Activated CD4-positive, alpha-beta memory T cell treated with anti-CD3 and anti-CD28 coated beads, Interleukin-2, amount 10 ng/mL, durations not matched to agents 7 days and 5 days (primary cell): ENCODE measurements at places on chromosomes 5 and 9.

GRCh38 chr5:58335518-58335917, 124.4 kb downstream of the PLK2 start:
- DNase-seq, result no peak

DNA sequence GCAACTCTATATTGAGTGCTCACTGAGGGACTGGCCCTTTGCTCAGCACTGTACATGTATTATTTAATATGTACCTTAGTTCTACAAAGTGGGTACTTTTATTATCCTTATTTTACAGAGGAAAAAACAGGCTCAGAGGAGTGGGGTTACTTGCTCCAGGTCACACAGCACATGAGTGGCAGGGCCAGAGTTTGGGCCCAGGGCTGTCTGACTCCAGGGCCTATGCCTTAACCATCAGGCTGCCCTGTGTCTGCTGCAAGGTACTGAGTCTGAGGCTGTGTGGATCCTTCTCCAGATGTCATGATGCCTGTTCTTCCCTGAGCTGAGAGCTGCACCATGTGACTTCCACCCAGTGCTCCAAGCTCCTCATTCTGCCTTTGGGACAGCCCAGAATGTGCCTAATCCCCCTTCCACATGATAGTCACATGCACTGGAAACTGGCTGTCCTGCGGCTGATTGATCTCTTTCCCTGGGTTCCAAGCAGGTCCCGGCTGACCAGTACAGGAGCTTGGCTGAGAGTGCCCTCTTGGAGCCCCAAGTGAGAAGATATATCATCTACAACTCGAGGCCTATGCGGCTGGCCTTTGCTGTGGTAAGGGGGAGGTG, 15.4 kb downstream of the TMEM268 start:
- DNase-seq, result no peak

GRCh38 chr5:59956130-59956783, 62.7 kb upstream of the PDE4D start:
- DNase-seq, result no peak

GRCh38 chr9:21801683-21802417, 586 bp upstream of the MTAP start:
- DNase-seq, result no peak

DNA sequence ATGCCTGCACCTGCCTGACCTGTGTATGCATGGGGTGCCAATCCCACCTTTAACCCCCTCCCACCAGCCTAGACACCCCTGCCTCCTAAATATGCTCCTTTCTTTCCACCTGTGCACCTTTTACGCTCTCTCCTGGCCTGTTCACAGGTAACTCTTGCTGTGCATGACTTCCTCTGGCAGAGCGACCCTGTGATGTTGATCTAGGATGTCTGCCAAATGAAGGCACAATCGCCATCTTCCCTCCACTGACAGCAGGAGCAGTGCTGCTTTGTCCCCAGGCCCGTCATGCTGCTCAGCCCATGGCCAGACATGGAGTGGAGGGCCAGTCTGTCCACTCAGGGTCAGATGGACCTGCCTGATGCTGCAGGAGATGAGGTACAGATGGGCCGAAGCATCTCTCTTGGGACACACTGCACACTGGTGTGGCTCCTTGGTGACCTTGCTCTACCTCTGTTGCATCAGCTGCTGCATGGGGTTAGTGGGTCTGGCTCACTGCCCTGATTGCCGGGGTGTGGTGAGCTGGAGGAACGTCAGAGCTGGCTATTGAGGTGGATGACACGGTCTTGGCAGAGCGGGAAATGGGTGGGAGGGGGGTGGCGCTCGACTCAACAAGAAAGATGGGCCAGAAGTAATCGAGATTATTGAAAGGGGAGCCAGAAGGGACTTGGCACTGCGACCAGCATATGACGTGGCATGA, 101.7 kb upstream of the PITX1 start:
- DNase-seq, result no peak

GRCh38 chr5:33937017-33937706, 976 bp downstream of the RXFP3 start:
- DNase-seq, result no peak

DNA sequence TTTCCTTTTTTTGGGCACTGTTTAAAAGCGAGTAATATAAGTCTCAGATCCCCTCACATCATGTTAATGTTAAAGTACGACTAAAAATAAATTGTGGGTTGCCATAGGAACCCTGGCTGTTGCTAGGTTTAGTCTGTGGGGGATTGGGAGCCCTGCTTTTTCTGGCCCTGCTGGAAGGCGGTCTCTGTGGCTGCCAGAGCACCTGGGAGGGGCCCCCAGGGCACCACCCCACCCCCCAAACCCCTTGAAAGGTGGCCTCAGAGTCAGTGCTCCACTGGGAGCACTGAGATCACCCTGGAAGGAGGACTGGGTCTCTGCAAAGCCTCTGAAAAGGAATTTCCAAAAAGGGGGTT, 66.2 kb upstream of the NEURL1B start:
- no peak for DNase-seq

DNA sequence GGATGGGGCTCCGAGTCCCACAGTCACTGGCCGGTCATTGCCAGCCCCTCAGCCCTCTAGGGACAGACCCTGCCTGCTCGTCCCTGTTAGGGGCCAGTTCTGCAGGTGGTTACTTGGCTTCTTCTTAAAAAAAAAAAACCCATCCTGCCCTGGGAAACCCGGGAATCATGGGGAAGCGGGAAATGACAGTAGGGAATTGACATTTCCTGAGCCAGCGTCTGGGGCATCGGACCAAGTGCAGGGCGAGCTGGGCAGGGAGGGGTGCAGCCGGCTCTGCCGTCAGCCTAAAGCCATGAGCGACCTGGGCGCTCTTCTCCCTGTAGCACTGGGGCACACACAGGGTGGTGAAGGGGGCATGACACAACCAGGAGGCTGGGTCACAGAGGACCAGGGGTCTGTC, 66.6 kb downstream of the RXRA start:
- DNase-seq, result no peak

DNA sequence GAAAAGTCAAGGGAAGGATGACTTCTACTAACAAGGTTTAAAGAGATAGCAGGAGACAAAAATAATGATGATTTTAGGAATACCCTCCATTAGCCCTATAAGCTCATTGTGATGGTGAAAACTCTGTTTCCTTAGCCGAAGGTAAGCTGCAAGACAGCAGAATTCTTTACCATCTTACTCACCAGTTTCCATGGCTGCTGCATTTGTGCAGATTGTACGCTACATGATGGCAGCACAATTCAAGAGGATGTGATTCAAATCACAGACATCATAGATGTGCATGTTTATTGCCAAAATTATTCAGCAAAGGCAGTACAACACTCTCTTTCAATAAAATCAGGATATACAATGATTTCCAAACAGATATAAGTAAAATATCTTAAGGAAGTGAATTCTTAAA, 175.6 kb downstream of the SPATA31D1 start:
- no peak for DNase-seq

DNA sequence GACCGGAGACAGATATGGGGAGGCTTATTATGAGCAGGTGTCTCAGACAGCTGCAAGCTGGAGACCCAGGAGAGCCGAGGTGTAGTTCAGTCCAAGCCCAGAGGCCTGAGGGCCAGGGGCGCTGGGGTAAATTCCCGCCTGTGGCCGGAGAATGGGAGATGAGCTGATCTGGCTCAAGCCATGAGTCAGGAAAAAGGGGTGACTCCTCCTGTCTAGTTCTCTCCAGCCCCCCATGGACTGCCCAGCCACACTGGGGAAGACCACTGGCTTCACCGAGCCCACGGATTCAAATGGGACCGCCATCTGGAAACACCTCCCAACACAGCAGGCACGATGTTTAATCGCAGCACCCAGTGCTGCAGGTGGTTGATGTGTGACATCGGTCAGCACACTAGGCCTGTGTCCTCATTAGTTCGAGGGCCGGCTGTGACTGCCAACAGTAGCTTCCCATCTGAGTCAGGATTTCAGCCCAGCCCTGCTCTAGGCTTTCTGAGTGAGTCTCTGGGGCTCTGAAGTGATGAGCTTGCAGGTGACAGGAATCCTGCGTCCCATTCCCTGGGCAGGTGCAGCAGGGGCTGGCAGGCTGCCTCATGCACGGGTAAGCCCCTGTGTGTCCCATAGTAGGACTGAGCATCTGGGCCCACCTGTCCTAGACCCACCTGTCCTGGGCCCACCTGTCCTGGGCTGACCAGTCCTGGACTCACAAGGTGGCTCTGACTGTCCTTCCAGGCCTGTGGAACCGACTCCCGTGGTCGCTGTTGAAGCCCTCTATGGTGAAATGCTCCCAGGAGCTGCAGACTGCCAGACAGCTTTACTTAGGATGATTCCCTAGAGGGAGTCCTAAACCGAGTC, 49.7 kb downstream of the AHRR start:
- peak; percentile 17 for DNase-seq

DNA sequence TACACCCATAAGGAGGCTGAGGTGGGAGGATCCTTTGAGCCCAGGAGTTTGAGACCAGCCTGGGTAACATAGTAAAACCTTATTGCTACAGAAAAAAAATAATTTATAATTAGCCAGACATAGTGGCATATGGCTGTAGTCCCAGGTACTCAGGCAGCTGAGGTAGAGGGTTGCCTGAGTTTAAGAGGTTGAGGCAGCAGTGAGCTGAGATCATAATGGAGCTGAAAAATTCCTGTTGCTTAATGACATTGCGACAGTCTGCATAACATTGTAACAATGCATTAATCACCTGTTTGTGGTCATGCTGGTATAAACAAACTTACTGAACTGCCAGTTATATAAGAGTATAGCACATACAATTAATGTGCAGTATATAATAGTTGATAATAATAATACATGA, 214.2 kb downstream of the TRIM32 start:
- no peak for DNase-seq

- no peak for DNase-seq
Measured at GRCh38 chr5:2001300-2001699, 118.6 kb upstream of the IRX4 start.

GRCh38 chr5:157477814-157478494, 17.9 kb downstream of the NIPAL4 start:
- DNase-seq, result no peak

- DNase-seq, result no peak
Measured at GRCh38 chr5:76811214-76811613, 7.6 kb upstream of the F2RL1 start.

DNA sequence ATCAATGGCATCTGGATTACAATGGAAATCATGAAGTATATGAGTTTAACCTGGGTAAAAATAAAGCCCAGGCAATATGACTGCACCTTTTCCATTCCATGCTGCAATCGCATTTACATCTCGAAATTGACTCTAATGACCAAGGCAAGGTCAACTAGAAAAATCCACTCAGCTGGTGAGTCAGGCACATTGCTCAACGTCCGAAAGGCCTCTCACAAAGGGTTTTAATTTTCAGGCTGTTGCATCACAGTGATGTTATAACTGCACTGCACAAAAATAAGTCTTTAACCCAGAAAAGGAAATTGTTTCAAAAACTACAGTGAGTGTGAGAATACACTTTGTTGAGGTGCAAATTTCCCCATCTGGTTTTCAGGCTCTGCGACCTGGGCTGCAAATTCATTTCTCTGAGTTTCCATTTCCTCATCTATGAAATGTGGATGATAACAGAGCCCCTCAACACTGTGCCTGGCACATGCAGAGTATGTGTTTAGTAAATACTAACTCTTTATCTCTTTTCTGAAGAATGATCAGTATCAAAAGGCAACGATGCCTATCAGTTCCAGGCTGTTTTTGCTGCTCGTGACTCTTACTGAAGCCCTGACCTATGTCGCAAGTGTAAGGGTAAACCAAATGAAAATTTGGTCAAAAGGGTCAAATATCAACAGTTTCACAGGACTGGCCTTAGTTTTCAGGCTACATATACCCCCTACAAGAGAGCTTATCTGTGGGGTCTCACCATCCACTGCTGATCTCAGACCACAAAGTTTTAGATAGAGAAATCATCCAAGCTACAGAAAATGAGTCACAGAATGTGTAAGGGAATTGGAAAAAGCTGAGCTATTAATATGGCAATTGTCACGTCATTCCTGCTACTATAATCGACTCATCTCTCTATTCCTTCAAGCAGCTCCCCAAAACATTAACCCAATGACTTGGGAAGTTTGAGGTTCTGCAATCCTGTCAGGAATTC, 4.1 kb downstream of the NFIL3 start:
- DNase-seq, result no peak

DNA sequence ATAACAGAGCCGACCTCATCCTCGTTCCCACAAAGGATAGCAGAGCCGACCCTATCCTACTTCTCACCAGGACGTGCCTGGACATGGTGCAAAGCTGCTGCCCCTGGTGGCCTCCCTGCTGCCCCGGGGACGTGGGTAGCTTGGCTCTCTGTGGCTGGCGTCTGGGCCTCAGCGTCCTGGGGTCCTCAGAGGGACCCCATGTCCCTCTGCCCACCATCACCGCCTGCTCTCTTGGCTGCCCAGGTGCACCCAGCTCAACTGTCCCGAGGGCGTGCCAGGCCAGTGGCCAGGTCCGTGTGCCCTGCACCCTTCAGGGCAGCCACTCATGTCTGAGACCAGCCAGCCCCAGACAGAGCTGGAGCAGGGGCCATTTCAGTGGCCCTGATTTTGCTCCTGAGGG, 8.5 kb downstream of the NKD2 start:
- no peak for DNase-seq

GRCh38 chr5:127919006-127919796, 164.4 kb upstream of the SLC12A2 start:
- no peak for DNase-seq

DNA sequence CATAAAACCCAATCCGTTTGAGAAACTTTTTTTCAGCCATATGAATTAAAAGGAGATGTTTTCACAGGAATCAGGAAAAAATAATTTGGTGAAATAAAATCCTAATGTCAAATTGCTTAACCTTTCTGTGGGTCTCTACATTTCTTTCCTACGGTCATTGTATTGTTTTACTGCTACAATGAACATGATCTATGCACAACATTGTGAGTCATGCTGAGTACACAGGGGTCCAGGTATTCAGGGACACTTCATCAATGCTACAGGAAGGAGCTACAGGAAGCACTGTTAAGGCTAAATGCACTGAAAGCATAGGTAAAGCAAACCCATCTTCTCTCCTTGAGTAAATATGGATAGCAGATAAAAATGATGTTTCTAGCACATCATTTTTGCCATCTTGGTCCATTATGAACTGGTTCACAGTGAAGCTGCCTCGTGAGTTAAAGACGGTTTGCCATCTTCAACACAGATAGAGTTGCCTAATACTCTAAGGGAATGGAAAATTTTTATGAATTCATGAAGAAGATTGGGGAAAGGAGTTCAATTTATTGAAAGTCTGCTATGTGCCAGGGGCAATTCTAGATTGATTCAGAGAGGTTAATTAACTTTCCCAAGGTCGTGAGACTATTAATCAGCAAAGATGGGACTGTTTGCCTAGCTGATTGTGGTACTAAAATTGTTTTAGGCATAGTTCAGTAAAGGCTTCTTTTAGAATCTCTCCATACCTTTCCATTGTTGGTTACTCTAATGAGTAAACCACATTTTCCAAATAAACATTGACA, 85.5 kb downstream of the DIRAS2 start:
- DNase-seq, result no peak

DNA sequence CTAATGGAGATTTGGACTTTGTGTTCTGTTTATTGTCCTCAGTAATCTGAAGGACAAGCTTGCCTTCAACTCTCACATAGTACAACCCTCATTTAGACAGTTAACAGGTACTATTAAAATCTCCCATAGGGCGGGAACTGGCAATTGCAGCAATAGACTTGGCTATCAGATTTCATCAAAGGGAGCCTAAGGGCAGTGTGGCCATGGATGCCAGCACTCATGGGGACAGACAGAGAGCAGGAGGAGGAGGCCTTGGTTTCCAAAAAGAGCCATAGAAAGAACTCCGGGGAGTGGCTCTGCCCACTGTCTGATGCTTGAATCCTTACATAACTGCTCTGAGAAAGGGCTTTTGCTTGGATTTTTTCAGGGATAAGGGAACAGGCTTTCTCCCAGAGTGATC, 6.8 kb downstream of the SLC36A1 start:
- DNase-seq, result no peak

GRCh38 chr9:101626295-101626694, 31.5 kb upstream of the PPP3R2 start:
- DNase-seq, result peak; percentile 17

GRCh38 chr9:91285729-91286353, 75.9 kb downstream of the AUH start:
- DNase-seq, result no peak
